Aorta (tissue), 5 donors: ENCODE measurements at places on chromosomes 5 and 9. TPM values are rescaled to one million over a fixed set of nuclear protein-coding genes. Genes with fewer than 3 reads are reported as not detected.

DNA sequence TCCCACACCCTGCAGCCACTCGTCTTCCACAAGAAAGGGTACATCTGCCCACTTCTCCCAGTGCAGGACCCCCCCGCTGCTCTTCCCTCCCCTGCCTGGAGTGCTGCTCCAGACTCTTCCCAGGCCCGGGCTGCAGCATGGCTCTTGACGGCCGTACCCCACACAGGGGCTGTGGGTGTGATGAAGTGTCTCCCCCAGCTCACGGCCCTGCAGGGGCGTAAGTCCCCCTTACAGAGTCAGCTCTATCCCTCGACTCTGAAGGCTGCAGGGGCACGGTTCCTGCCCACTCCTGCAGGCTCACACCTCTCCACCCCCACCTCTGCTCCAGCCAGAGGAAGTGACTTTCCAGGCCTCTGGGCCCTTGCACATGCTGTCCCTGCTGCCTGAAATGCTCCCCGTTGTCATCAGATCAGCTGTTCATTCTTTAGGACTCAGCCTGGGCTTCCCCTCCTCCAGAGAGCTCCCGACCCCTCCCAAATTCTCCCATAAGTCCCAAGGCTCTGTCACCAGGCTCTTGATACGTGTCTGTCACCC, 180.6 kb upstream of the IER5L start:
- no peak overlapping the region for H3K27ac ChIP-seq
- no peak overlapping the region for H3K4me3 ChIP-seq
- no peaks in the 10 kb centered on the region for H3K36me3 ChIP-seq
- no peaks in the 10 kb centered on the region for H3K27me3 ChIP-seq

DNA sequence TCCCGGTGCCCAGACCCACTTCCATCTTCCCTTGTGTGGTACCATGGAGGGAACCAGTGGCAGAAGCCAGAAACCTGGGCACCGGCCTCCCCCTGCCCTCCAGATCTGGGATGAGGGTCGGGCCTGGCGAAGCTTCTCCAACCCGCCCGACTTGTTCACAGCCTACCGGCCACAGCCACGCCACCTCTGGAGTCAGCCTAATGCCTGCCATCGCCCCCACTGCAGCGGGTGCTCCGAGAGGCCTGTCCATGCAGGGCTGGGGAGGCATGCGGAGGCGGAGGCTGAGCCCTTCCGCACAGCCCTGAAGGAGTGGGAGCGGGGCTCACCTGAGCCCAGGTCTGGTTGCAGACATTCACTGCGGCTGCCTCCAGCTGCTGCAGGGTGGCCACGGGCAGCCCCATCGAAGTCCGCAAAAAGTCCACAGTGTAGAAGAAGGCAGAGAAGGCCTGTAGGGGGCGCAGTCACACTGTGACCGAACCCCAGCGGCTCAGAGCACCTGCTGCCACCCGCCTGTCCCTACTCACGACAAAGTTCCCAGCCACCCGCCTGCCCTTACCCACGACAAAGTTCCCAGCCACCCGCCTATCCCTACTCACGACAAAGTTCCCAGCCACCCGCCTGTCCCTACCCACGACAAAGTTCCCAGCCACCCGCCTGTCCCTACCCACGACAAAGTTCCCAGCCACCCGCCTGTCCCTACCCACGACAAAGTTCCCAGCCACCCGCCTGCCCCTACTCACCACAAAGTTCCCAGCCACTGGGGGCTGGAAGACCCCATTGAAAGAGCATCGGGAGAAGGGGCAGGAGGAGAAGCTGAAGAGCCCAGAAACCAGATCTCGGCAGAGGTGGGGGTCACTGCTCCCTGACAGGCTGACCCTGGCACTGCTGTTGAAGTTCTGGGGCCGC, 3.8 kb upstream of the NPDC1 start:
- no peaks in the 10 kb centered on the region for H3K27me3 ChIP-seq
- no peaks in the 10 kb centered on the region for H3K4me1 ChIP-seq
- DNase-seq: no peak
- H3K27ac ChIP-seq: no peak overlapping the region
- H3K36me3 ChIP-seq: no peaks in the 10 kb centered on the region

GRCh38 chr9:138071731-138072130, 194.1 kb downstream of the CACNA1B start:
- no peaks in the 10 kb centered on the region for H3K36me3 ChIP-seq
- H3K27ac ChIP-seq: no peak overlapping the region
- no peaks in the 10 kb centered on the region for H3K4me1 ChIP-seq
- no peaks in the 10 kb centered on the region for H3K27me3 ChIP-seq

Gene LECT2
- total RNA-seq: not detected
